ENCODE measurements at places on chromosomes 5 and 9.

DNA sequence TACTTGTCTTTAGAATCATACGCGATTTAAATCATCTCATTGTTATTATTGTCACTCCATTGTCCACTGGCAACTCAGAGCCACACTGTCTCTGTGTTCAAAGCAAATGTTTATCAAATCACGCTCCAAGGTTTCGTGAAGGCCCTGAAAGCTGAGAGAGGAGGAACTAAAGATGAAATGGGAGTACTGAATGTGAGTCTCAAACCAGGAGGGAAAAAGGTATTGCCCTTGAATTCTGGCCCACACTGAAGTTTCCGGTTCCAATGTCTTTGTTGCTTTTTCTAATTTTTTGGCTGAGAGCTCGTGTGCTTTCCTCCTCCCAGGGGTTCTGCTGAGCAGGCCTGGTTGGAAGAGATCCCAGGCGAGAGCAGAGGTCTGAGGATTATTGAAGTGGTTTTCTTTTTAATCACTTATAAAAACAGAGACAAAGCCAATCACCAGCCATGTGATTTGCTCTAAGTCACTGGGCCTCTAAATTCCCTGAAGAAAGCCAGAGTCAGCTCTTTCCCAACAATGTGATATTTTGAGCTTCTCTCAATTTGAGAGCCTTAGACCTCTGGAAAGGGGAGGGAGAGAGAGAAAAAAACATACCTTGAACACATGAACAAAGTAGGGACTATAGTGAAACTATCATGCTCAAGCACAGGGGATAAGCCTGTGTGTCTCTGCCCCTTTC is 420.8 kb upstream of the GRAMD2B start:
- DNase-seq = no peak

GRCh38 chr5:82593481-82593880 is 315.3 kb upstream of the RPS23 start:
- no peak for DNase-seq

- no peak for DNase-seq
Observed at GRCh38 chr9:18796696-18797270, 236.2 kb downstream of the SAXO1 start.

- DNase-seq = no peak
Observed at GRCh38 chr9:2697492-2697891, 19.8 kb upstream of the KCNV2 start.

GRCh38 chr9:98263482-98264357 is 8.3 kb upstream of the TBC1D2 start:
- DNase-seq = peak; percentile 64

- DNase-seq = no peak
Observed at GRCh38 chr5:140561753-140562523, 2.5 kb downstream of the APBB3 start.

GRCh38 chr5:139863855-139864558 is 68.4 kb downstream of the PSD2 start:
- DNase-seq = peak; percentile 17

DNA sequence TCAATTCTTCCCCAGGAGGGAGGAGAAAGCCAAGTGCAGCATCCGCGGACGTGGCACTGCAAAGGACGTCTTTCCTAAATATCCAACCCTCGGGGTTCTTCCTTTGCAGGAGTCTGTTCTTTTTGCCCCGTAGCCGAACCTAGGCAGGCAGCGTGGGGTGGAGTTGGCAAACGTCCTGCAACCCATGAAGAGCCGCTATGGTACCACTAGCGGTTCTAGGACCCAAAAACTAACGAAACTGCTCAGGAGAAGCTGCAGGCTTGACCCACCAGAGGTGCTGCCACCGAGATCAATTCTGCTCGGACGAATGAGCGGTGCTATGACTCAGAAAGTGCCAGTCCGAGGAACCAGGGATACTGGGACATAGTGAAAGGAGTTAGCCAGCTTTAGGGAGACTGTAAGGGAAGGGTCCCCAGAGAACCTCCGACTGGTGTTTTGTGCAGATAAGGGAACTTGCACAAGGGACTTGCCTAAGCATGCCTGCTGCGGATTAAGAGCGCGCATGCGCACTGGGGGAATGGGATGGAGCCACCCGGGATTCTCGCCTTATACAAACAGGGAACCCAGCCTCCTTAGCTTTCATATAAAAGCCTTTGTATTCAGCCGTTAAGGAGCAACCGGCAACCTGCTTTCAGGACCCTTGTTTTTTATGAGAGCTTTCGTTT is 32.7 kb downstream of the ANXA2R start:
- peak; percentile 40 for DNase-seq

DNA sequence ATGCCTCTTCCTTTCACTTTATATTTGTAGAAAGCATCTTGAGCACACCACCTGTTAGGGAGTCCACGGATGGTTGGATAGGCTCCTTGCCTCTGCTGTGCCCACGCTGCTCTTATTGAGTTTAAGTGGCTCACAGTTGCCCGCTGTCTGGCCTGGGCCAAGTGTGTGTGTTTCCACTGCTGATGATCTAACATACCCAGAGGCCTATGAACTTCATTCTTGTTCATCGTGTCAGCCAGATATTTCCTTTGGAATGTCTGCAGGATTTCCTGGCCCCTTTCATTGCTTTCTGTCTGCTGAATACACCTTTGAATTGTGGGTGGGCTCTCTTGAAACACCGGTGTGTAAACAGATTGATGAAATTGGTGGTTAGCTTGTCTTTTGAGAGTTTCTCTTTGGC is 46.6 kb downstream of the MVB12B start:
- no peak for DNase-seq

- no peak for DNase-seq
Observed at GRCh38 chr5:159695741-159696294, 220.5 kb upstream of the ADRA1B start.

DNA sequence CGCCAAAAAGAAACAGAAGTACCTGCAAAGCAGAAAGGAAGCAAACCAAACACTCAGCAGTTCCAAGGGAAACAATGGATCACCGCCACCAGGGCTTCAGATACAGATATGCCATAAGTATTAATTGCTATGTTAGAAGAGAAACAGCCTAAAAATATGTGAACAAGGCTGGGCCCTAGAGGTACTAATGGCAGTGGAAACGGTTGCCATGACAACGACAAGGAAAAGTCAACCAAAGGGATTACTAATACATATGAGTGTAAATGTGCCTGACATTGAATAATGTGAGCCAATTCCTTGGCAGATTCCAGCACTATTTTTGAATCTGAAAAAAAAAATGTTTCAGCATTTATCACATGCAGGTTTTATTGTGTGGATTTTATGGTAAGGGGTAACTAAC is 75.0 kb downstream of the CAVIN4 start:
- no peak for DNase-seq

DNA sequence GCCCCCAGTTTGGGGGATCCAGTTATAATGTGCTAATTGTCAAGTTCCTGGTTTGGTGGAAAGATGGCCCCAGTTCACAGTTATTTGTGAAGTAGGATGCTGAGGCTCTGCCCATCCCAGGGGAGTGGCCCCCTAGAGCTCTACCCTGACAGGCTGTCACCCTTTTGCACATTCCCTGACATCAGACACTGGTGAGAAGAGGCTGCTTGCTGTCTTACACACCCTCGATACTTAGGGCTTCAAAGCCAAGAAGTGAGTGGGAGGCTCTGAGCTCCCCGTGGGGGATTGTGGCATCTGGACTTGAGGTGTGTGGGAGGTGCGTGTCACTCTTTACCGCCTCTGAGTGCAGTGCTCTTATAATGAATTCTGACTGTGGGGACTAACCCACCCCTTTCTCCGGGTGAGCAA is 168.5 kb downstream of the DOCK2 start:
- DNase-seq = peak; percentile 21

GRCh38 chr5:91224456-91224855 is 158.7 kb downstream of the ARRDC3 start:
- no peak for DNase-seq

DNA sequence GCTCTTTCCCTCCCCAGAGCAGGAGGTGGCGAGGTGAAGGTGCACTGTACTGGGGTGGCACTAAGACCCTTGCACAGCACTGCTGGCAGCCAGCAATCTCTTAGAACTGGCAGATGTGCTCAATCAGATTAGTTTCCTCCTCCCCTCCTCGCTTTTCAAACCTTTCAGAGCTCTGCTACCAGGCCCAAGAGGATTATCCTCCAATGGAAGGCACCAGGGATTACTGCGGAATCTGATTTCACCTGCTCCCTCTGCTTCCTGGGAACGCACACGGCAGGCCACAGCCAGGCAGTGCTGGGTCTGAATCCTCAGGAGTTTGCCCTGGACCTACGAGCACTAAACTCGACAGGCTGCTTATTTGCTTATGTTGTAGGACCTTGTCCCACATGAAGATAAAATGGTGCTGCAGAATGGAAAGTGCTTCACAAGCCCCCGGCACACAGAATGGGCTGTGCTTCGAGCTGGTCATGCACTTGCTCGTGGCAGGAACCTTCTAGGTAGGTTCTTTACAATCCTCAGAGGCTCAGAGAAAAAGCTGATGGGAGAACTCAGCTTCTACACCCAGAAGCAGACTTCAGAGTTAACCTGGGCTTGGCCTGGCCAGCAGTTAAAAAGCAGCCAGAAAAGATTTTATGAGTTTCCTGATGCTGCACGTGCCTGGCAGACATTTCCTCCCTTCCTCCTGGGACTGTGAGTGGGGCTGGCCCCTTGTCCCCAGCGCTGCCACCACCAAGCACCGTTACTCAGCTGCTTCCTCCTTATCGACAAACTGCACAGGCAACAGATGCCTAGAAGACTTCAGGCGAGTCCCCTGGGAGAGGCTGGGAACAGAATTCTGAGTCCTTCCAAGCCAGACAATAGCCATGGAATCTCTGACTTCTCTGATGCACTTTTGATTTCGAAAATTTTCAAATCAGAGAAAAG is 33.1 kb downstream of the FABP6 start:
- no peak for DNase-seq

DNA sequence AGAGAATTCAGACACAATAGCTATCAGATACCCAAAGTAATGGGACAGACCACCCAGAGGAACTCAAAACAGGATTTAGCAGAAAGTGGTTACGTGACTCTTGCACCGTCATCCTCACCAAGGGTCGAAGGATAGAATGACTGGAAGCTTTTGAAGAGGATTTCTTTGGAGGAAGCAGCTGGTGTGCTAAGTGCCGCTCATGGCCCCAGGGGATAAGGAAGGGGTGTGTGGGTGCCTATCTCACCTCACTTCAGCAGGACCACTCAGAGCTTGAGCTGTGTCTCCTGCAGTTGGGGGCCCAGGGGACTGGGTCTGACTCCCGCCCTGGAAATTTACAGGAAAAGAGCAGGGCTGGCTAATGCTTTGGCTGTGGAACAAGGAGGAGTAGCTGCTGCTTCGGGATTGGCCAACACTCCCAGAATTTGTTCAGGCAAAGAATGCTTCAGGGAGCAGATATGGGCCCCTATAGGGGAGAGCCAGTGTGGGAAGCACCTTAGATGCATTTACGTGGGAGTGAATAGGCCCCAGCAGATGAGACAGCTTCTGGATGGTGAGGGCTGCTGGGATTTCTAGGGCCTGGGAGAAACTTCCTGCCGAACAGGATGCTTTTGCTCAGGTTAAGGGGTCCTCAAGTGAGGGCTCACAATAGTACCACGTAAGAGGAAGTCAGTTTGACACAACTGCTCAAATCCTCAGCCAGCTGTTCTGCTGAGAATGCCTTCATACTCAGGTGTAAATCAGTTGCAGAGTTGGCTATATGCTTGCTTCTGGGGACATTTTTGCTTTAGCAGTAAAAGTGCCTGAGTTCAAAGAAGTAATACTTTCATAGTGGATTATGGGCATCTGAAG is 29.1 kb upstream of the TOMM5 start:
- no peak for DNase-seq

DNA sequence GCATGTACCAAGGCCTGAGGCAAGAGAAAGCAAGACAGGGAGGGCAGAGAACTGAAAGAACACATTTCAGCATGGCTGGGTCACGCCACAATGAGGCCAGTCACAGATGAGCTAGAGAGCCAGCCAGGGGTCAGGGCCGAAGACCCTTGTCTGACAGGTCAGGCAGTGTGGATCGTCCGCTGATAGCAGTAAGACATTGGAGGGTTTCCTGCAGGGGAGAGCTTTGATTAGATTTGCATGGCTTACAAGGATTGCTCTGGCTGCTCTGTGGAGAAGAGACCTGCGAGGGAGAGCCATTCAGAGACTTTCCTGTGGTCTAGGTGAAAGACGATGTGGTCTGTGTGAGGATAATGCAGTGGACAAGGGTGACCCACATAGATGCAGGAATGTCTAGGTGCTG is 93.1 kb downstream of the RALGPS1 start:
- no peak for DNase-seq

DNA sequence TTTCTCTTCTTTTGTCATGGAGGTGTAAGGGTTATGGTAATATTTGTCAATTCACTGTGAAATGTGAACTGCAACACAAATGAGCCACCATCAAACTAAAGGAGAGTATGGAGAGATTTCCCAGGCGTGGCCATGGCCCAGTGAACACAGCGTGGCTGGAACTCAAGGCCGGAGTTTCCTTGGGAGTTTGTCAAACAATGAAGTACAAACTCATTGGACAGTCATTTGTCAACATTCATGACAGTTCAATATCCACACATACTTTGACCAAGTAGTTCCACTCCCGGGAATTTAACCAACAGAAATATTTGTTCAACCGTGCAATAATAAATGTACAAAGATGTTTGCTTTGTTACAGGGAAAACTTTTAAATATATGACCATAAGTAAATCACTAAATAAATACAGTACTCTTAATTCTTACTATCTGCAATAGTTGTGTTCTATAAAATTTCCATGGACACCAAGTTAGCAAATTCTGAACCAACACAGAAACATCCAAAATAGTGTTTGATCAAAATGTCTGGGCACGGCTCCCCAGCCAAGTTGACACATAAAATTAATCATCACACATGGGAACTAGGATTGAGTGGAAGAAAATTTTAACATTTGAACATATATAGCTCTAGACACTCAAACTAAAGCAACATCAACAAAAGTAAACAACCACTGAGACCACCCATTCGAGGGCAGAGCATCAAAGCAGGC is 87.1 kb downstream of the DIRAS2 start:
- no peak for DNase-seq

DNA sequence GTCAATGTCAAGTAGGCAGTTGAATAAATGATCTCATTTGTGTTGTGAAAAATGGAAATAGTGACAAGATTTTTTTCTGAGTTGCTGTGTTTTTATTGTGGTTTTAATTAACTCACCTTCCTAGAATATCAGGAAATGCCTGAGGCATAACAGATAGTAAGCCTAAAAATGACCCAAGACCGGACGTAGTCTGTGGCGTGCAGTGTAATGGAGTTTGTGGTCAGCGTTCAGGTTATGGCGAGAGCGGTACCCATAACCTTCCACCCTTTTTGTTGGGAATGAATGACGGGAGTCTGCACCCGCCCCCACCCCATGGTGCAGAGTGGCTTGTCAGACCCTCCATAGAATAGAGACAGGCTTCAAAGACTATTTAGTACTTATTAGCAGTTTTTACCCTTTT is 119.3 kb downstream of the GALNT10 start:
- no peak for DNase-seq

GRCh38 chr9:38228331-38229103 is 159.5 kb upstream of the SHB start:
- no peak for DNase-seq

DNA sequence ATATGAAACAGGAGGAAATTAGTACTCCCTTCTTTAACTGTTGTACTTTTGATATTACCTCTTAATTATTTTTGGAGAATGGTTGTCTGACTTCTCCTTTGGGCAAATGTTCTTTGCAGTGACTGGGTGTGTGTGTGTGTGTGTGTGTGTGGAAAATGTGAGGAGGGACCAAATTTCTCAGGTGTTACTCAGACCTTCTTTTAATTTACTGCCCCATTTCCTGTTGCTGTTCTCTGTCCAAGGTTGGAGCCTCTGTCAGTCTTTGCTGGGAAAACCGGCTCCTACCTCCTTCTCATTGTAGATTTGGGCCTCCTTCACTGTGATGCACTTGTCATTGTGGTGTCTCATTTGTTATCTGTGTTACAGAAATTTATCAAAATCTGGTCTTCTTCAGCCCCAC is 68.4 kb downstream of the PBX3 start:
- DNase-seq = no peak

- DNase-seq = no peak
Observed at GRCh38 chr5:53366245-53366644, 114.2 kb upstream of the FST start.
